ENCODE measurements at places on chromosomes 7 and 10.

GRCh38 chr10:86364491-86365345 is 1.9 kb downstream of the GRID1 start:
- DNase-seq = no peak

DNA sequence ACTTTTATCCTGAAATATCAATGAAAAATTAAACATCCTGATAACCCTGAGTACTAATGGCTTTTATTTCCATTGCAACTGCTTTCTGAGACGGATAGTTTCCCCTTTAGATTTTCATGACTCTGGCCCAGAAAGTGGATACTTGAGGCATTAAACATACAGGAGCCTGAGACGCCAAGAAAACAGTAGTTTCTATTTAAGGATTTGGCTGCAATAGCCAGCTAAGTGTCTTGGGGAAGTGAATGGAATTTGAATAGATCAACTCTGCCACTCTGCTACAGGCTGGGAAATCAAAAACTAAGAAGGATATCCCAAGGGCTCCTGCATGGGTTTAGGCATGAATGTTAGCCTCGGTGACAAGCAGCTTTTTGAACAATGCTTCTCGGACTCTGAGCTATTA is 24.7 kb upstream of the GPAM start:
- DNase-seq = no peak

DNA sequence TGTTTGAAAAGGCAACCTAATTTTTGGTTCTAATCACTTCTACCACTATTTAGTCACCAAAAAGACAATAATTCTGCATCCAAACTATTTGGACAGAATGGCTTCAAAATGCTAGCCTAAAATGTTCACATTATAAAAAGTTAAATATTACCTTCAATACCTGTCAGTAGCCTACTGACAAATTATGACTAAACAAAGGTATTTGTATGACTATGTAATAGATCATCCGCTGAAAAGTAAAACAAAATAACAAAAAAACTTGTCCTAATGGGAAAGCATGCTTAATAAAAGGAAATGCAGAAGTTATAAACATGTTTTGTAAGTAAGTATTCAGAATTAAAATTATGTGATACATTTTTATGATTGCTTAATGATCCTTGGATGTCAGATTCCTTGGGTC is 36.6 kb downstream of the CD36 start:
- no peak for DNase-seq

DNA sequence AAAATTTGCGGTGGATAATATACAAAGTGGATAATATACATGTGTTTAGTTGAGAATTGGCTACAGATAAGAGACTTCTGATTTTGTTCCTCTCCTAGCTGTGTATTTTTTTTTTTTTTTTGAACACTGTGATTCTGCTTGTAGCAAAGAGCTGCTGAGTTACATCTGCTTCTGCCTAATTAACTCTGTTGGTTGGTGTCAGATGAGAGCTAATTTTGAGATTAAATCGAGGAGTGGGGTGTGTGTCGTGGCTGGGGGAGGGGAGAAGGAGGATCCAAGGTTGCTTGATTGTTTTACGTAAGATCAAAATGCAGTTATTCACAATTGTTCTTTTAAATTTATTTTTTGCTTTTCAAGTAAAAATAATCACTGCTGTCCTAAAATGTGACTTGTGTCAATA is 11.3 kb downstream of the KAT6B start:
- no peak for DNase-seq

DNA sequence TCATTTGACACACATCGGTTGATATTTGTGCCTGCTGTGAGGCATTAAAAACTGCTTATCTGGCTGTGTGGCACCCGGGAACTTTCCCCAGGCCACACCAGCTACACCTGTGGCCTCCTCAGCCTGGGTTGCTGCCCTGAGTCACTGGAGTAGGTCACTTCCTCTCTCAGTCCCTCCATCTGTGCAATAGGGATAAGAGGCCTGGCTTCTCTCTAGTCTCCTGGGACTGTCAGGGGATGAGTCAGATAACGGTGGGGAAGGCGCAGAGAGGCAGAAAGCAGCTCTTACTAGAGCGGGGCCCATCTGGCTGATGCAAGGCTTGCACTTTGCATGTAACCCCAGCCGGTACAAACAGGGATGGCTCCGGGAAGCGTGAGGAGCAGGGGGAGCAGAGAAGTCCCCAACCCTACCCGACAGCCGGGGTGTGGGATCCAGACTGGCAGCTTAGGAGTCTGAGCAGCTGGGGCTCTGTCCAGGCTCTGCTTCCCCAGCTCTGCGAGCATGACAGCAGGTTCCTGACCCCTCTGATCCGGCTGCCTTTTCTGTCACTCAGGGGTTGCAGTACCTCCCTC is 34.0 kb downstream of the DNAJB12 start:
- peak; percentile 45 for DNase-seq

GRCh38 chr10:91711885-91712680 is 79.2 kb upstream of the PPP1R3C start:
- DNase-seq = no peak

DNA sequence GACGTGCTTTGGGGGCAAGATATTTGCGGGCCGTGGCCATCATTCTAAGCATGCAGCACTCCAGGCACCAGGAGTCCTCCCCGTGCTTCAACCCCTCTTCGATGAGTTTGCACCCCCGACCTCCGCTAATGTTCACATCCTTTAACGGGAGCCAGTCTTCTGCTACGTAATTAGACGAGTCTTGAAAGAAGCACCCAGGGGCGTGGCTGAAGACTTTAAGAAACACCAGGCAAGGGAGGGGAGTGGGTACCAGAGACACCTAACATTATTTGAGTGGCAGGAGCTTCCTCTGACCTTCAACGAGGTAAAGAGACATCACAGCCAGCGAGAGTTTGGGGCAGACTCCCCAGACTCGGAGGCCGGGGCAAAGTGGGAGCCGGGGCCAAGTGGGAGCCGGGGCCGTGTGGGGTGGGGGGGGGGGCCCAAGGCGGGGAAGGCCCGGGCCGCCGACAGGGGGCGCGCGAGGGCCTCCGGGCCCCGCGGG is 31.1 kb upstream of the TOMM7 start:
- peak; percentile 35 for DNase-seq

GRCh38 chr10:49082766-49083165 is 32.6 kb downstream of the VSTM4 start:
- no peak for DNase-seq

- no peak for DNase-seq
Measured at GRCh38 chr10:47414752-47415519, 30.8 kb upstream of the ZNF488 start.

DNA sequence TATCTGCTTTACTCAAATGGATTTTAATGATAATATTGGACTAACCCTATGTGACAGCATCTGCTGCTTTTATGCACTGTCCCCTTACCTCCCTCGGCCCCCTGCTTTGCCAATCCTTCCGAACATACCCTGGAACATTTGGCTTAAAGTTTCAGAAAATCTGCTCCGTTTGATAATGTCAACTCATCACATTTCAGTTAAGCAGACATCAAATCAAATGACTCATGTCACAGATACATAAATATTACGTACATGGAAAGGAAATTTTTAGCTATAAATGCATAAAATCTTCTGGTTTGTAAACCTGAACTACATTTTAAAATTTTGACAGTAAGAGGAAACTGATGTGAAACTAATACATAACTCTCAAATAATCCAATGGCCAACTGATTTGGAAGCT is 98.2 kb downstream of the CNTNAP2 start:
- DNase-seq = no peak

DNA sequence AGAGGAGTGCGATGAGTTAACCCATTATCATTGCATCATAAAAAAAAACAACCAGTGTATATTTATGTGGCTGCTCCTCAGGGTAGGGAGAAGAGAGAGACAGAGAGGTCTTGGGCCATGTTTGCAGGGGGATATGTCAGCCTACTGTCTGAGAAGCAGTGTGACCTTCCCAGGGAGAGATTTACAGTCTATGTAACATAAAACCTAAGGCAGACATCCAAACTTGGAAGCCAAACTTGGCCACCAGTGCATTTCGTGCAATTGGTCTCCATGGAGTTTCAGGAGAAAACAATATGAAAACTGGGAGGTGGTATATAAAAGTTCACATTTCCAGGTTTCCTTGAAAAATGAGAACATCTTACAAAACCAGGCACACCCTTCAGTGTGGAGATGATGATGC is 85.9 kb upstream of the CXCL12 start:
- no peak for DNase-seq

DNA sequence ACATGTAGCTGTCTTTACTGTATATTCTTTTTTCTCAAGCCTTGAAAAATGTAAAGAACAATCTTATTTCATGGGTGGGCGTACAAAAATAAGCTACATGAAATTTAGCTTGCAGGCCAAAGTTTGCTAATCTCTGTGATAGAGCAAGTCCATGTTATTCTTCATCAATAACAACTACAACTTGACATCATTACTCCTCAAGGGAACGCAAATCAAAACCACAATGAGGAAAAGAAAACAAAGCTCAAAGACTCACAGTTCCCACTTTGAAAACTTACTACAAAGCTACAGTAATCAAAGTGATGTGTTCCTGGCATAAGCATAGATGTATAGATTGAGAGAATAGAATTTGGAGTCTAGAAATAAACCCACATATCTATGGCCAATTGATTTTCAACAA is 62.5 kb downstream of the GNA12 start:
- DNase-seq = no peak

DNA sequence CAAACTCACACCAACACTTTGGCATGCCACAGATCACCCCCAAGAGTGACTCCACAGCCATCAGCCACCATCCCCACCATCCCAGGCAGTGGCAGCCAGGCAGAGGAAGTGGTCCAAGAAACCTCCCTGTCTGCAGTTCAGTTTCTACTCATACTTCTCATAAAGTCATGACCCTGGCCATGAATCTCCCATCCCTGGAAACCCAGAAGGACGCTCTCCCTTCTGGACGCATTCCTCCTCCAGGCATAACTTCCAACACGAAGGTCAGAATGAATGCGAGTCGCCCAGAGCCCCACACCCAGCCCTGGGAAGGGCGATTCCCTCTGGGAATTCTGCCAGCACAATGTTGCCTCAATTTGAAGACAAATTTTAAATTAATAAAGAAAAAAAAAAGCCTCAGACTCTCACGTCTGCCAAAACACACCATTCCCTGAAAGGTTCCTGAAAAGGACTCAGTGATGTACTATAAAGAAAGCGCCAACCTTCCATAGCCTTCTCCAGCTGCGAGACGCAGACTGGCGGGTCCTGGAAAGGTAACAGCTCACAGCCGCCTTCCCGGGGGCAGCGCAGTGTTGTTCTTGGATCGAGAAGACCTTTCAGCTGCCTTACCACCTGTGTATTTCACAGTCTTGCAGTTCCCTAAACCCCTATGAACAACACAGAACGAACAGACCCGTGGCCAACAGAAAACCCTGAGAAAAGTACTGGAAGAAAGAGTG is 307.6 kb downstream of the FRMD4A start:
- DNase-seq = no peak

DNA sequence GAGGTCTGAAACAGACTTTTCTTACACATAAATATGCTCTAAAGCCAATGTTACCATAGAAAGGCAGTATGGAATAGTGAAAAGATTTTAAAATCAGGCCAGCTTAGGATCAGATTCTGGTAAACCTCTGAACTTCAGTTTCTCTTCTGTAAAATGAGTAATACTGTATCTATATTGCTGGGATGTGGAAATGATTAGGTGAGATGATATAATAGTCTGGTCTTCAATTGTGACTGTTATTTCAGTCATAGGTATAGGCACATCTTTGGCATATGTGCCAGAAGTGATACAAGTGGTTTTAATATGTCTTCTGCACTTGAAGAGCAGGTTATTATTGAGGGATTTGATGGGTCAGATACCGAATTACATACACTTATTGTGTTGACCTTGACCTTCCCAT is 7.2 kb downstream of the ZNF277 start:
- DNase-seq = no peak

GRCh38 chr7:72097226-72097625 is 314.9 kb downstream of the CALN1 start:
- no peak for DNase-seq

DNA sequence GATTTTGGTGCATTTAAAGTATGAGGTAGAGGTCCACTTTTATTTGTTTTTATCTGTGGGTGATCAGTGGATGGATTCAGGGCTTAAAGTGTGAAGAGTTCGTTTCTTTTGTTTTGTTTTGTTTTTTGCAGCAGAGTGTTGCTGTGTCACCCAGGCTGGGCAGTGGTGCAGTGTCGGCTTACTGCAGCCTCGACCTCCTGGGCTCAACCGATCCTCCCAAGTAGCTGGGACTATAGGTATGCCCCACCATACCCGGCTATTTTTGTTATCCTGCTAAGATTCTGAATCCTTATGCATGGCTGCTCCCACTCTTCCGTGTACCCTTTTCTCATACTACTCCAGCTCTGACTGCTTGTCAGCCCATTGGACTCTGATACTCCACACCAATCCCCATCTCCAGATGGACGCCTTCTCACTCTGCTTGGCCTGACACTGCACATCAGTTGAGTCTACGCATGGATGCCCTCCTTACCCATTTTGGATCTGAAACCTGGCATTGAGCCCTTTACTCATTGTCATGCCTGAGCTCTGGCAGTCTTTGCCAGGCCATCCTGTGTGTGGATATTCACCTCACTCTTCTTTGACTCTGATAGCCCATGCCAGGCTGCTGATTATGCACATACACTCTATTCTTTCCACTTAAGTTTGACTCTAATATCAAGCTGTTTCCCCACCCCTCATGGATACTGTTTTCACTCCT is 119.5 kb downstream of the CCSER2 start:
- no peak for DNase-seq

DNA sequence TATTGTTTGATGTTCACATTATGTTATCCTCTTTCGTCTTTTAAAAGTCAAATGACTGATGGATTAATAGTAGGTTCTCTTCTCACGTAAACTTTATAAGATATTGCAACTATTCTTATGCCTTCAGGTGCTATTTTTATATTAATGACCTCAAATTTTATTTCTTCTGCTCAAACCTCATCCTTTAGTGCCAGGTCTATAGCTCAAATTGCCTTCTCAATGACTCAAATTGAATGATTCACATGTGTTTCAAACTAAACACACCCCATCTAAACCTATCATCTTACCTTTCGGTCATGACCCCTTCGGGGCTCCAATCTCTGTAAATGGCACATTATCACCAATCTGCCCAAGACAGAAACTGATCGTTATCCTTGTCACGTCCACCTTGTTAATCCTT is 22.0 kb upstream of the LIPF start:
- DNase-seq = no peak

- DNase-seq = no peak
Measured at GRCh38 chr10:47260505-47261111, 39.4 kb upstream of the GDF10 start.

DNA sequence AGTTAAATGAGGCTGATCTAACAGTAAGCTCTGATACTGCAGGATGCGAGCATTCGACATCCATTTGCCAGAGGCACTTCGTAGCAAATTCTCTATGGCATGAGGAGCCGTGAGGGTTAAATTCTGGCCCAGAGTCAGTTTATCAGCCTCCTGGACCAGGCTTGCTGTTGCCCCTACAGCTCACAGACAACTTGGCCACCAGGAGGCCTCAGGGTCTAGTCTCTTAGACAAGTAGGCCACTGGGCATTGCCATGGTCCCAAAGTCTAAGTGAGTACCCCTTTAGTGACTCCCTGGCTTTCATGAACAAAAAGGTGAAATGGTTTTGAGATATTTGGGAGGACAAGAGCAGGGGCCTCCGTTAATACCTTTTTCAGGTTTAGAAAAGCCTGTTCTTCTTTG is 178.0 kb upstream of the MBL2 start:
- DNase-seq = no peak

GRCh38 chr7:83983606-83984005 is 211.0 kb downstream of the SEMA3A start:
- DNase-seq = no peak

- DNase-seq = no peak
Measured at GRCh38 chr7:141042222-141043193, 27.8 kb upstream of the MRPS33 start.

Data from activated CD4-positive, alpha-beta T cell treated with anti-CD3 and anti-CD28 coated beads for 1 hour (primary cell).